Tongue (tissue), 3 donors: ENCODE measurements at places on chromosomes 5 and 9.
A peak's percentile ranks its signal among the peaks of the same experiment; 100 is the strongest.

GRCh38 chr5:133391354-133392136 is 220.8 kb downstream of the FSTL4 start:
- DNase-seq, result no peak

GRCh38 chr5:143737062-143737461 is 74.9 kb upstream of the HMHB1 start:
- no peak for DNase-seq

GRCh38 chr9:86349271-86349670 is 4.9 kb downstream of the TUT7 start:
- peak; percentile 14 for DNase-seq

GRCh38 chr5:78235289-78235688 is 59.2 kb downstream of the AP3B1 start:
- DNase-seq, result no peak

GRCh38 chr5:1931604-1932231 is 49.0 kb upstream of the IRX4 start:
- DNase-seq, result peak; percentile 74

DNA sequence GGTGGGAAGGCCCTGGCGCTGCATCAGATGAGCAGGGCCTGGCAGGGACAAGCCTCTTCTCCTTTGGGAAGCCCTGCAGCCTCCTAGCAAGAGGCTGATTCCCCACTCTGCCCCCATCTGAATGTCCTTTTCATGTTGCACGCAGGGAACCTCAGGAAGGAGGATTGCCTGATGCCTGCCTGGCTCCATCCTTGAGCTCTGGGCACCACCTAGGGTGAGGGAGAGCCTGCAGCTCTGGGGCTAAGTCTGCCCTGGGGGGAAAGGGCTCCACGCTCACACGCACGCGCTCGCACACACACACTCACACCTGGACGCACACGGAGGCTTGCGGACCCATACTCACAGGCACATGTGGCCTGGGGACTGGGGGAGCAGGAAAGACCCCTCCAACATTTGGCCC is 86.6 kb downstream of the LMX1B start:
- no peak for DNase-seq

GRCh38 chr5:21419383-21419782 is 1431.4 kb upstream of the CDH18 start:
- DNase-seq, result no peak

DNA sequence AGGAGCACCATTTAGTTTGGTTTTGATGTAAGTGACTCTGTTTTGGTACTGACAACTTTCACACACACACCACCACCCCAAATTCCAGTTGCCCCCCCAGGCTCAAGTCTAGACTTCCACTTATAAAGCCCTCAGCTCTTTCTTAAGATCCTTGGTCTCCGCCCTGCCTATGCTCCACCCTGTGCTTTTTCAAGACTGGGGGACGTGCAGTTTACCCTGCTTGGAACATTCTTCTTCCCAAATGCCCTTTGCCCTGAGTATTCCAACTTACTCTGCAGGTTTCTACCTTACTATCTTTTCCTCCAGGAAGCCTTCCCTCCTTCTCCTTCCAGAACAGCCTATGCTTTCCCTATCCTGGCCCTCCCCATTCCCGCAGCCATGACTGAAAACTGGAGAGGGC is 1.5 kb upstream of the TRIM14 start:
- DNase-seq, result no peak

DNA sequence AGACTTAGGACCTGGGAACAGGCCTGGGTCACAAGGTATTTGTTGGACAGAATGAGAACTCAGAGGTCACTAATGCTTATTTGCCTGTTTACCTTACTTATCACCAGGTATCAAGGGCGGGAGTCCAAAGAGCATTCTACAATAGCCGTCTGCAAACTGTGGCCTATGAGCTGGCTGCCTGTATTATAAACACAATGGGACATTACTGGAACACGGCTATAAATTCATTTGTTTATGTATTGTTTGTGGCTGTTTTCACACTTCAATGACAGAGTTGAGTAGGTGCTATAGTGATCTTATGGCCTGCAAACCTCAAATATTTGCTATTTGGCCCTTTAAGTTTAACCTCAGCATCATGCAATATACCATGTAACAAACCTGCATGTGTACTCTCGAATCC is 76.6 kb upstream of the ASTN2 start:
- DNase-seq, result no peak

- DNase-seq, result no peak
These were observed 14.7 kb downstream of the TRAF2 start for GRCh38 chr9:136900988-136901515.

DNA sequence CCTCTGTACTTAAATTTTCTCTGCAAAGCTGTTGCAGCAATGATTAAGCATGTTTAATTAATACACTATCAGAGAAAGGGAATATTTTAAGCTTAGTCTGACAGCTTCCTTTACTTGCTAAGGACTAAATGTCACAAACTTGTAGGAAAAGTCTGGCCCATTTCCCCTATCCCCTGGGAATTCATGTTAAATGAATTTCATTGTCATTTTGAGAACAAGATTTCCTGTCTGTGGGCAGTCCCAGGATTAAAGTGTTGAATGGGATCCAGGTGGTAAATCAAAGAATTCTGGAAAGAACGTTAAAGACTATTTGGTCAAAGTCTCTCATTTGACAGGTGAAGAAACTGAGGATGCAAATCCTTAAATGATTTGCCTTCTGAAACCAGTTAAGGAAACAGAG is 214.8 kb downstream of the MPDZ start:
- DNase-seq, result no peak

DNA sequence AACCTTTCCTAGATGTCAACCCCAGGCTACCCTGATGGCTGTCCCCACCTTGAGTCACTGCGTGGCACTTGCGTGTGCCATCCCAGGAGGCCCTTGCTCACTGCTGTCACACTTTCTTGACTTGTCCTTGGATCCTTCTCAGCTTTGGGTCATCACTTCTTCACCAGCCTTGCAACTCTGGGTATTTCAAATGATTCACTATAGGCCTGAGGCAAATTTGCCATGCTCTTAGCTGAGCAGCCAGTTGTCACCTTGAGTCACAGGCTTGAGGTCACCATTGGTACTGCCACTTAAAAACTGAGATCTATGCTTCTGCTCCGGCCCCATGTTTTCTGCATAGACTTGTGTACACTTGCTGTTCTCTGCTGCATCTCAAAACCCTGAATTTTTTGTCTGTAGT is 84.7 kb downstream of the BASP1 start:
- no peak for DNase-seq

DNA sequence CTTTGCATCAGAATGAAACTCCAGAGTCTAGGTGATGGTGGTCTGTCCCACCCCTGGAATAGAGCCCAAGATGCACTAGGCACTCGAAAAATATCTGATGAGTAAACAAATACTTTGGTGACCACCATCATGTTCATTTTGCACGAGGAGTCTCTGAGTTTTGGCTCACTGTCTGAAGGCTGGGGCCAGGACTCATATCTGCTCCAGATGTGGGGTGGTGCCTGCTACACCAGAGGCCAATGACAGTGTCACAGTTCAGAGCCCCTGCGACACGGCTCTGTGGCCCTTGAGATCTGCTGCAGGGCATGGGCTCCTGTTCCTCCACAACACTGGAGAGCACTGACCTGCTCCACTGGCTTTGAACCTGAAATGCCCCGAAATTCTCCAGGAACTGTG is 164.6 kb downstream of the ROR2 start:
- no peak for DNase-seq

- DNase-seq, result no peak
These were observed 13.5 kb upstream of the MCCC2 start for GRCh38 chr5:71573591-71573990.

DNA sequence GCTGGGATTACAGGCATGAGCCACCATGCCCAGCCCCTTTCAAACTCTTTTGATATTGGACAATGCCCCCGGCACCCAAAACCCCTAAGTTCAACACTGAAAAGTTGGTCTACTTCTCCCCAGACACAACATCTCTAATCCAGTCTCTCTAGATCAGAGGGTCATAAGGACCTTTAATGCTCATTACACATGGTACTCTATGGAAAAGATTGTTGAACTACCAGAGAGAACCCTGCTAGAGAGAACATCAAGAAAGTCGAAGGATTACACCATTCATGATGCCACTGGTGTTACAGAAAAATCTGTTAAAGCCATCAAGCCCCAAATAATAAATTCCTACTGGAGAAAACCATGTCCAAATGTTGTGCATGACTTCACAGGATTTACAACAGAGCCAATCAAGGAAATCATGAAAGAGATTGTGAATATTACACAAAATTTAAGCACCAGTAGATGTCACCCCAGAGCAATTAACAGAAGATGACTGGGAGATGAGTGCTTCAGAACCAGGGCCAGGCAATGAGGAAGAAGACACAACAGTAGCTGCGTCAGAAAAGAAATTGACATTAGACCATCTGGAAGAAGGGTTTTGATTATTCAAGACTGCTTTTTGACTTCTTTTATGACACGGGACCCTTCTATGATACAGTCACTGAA is 28.3 kb upstream of the NIPAL4 start:
- peak; percentile 82 for DNase-seq

DNA sequence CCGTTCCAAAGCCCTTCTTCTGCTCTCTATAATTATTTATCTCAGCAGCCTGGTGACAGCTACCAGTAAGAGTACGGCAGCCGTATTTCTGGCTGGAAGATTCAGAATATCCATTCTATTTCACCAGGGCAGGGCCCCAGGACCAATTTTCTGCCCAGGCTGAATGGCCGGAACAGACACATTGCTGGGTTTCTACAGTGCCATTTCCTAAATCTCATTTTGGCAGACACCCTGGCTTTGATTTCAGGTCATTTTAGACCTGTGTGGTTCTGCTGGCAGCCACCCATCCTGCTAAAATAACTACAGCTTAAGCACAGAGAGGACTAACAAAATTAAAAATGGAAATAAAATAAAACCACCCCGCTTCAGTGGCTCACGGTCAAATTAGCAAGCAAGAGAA is 95.0 kb downstream of the CRB2 start:
- DNase-seq, result peak; percentile 37

DNA sequence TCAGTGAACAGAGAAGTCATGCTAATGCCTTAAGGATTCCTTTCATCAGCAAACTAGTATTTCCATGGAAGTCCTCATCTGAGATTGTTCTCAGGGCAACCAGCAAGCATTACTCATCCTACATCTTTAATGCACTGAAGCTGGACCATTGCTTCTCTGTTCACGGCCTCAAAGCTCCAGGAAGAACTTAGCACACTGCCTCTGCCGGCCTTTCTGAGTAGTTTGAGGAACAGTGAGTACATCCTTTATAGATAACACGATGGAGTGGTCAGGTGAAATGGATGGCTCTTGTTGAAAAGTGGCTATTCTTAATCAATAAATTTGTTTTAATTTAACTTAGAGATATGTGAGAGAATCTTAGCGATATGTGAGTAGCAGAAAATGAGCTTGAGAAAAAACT is 35.8 kb downstream of the MEGF10 start:
- DNase-seq, result no peak

- peak; percentile 42 for DNase-seq
These were observed 63.5 kb downstream of the ENC1 start for GRCh38 chr5:74576941-74577456.

- DNase-seq, result no peak
These were observed 2.7 kb downstream of the CXCL14 start for GRCh38 chr5:135576075-135576599.

GRCh38 chr5:57843059-57843367 is 360.4 kb upstream of the ACTBL2 start:
- peak; percentile 16 for DNase-seq

DNA sequence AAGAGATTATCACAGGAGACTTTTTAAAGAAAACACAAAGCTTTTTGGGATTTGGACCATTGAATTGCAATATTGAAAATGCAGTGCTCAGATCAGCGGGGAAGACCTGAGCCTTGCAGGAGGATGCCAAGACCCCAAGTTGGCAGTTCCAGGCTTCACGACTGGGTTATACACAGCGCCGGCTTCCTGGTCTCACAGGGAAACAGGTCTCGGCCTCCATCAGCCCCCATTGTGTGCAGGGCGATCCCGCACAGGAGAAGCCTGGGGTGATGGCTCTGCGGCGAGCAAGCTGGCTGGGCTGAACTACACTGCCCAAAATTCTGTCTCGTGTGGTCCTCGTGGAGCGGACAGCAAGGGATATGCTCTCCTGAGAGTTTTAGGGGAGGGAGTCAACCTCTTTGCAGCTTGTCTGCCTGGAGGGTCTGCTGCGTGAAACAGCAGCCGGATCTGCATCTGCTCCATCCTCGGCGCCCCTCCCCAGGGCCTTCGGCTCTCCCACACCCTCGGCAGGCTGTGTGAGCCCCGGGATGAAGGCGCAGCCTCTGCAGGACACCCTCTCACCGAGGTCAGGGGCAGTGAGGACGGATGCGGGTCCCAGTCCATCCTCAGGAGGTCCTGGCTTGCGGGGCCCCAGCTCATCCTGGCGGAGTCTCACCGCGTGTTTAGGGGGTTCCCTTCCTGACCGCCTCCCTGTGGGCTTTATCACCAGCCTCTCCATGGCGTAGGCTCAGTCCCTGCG is 60.6 kb downstream of the NSUN2 start:
- DNase-seq, result no peak

GRCh38 chr5:76190356-76190755 is 107.2 kb downstream of the SV2C start:
- no peak for DNase-seq

- DNase-seq, result peak; percentile 12
These were observed 6.4 kb upstream of the ARL14EPL start for GRCh38 chr5:116025866-116026265.

GRCh38 chr5:179585941-179586401 is 35.6 kb downstream of the RUFY1 start:
- no peak for DNase-seq

DNA sequence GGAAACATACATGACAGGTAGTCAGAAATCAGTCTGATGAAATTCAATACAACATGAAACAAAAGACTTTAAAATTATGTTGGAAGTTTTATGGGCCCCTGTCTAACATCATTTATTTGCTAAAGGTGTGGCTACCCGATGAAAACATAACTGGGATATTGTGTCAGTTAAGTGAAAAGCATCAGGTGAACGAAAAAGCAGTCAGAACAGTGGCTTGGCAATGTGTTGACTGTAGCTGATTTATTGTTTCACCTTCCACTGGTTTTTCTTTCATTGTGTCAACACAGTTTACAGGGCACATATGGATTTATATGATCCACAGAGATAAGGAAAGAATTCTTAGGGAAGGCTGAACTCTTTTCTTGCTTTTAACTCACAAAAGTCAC is 429.6 kb upstream of the ZNF608 start:
- DNase-seq, result no peak

DNA sequence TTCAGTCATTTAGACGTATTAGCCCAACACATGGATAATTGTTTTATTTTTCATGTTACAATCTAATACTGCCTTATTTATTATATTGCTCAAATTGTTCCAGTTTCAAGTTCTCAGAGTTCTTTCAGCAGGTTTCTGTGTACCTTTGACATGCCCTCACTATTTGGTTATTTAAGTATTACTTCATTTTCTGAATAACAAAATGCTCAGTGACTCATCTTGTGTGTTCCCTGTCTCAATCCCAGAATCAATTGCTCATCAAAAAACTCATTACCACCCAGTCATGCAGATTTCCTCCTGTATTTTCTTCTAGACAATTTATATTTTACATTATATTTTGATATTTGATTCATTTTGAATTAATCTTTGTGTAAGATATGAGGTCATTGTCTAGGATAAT is 562.6 kb downstream of the ANXA1 start:
- DNase-seq, result no peak

DNA sequence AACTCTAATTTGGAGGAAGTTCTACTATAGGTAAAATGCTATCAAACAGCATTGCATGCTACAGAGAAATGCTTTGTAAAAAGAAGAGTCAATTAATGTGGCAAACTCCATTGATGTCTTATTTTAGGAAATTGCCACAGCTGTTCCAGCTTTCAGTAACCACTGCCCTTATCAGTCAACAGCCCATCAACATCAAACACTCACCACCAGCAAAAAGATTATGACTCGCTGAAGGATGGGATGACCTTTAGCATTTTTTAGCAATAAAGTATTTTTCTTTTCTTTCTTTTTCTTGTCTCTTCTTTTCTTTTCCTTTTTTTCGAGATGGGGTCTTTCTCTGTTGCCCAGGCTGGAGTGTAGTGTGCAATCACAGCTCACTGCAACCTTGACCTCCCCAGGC is 26.0 kb downstream of the CRHBP start:
- no peak for DNase-seq
